ENCODE measurements at places on chromosomes 7 and 10.
A peak's percentile ranks its signal among the peaks of the same experiment; 100 is the strongest.

DNA sequence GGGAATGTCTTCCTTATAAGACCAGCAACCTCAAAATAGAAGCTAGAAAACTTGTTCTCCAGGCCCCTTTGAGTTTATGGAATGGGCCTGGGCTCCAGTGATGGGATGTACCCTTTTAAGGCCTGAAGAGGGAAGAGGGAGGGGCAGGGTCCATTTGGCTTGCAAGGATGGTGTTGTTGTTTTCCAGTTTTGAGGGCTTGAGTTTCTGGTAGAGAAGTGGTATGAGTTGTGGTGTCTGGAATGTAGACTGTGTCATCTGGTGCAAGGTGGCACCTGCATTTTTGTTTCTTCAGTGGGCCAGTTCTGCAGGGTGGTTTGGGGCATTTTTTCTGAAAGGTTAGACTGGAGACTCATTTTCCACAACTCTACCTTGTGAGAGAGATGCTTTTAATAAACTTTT lies 90.1 kb downstream of the ZNF777 start:
- no peak for DNase-seq

GRCh38 chr10:67257018-67257417 lies 331.2 kb downstream of the LRRTM3 start:
- DNase-seq: peak; percentile 20

- no peak for DNase-seq
Measured at GRCh38 chr7:115087437-115087836, 165.5 kb downstream of the MDFIC start.

DNA sequence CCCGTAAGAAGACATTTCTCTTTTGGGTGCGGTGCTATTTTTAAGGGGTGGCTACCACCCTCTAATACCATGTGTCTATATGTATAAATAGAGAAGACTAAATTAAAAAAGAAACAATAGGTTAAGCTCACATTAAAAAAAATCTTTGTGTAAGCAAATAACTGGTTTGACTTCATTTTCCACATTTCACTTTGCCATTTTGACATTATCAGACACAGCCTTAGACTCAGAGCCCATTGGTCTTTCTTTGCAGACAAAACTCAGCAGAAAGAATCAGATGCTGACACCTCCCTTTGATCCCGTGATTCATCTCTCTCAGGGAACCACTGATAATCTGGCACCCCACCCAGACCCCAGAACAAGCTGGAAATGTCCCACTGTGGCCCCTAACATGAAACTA lies 74.5 kb downstream of the EMX2 start:
- DNase-seq: no peak

- DNase-seq: no peak
Measured at GRCh38 chr10:77240041-77240652, 397.5 kb downstream of the KCNMA1 start.

- DNase-seq: no peak
Measured at GRCh38 chr10:100802607-100803006, 57.2 kb downstream of the PAX2 start.

GRCh38 chr10:18178854-18179483 lies 38.7 kb downstream of the CACNB2 start:
- DNase-seq: no peak

DNA sequence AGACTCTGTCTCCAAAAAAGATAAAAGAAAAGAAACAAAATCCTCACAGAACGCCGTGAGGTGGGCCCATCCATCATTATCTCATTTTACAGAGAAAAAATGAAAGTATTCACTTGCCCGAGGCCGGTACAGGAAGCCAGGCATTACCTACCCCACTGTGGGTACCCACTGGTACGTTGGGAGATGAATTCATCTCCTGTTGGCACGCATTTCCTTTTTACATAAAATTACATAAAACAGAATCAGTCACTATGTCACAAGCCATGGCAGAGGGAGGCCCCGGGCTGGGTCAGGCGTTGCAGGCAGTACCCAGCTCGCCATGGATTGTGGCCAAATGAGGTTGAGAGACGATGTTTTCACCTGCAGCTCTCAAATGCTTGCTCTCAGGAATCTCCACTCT lies 38.6 kb upstream of the TNRC18 start:
- no peak for DNase-seq

DNA sequence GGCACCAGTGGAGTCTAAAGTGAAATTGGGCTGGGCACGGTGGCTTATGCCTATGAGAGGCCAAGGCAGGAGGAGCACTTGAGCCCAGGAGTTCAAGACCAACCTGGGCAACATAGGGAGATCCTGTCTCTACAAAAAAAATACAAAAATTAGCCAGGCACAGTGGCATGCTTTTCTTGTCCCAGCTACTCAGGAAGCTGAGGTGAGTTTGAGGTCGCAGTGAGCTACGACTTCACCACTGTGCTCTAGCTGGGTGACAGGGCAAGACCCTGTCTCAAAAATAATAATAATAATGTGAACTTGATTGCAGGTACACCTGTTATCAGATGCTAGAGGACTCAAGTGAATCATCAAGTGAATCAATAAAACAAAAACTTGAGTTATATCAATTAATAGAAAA lies 108.0 kb downstream of the BTAF1 start:
- no peak for DNase-seq

GRCh38 chr10:53005612-53006345 lies 233.2 kb upstream of the MBL2 start:
- no peak for DNase-seq

- DNase-seq: no peak
Measured at GRCh38 chr10:24606021-24606420, 117.7 kb downstream of the ARHGAP21 start.

DNA sequence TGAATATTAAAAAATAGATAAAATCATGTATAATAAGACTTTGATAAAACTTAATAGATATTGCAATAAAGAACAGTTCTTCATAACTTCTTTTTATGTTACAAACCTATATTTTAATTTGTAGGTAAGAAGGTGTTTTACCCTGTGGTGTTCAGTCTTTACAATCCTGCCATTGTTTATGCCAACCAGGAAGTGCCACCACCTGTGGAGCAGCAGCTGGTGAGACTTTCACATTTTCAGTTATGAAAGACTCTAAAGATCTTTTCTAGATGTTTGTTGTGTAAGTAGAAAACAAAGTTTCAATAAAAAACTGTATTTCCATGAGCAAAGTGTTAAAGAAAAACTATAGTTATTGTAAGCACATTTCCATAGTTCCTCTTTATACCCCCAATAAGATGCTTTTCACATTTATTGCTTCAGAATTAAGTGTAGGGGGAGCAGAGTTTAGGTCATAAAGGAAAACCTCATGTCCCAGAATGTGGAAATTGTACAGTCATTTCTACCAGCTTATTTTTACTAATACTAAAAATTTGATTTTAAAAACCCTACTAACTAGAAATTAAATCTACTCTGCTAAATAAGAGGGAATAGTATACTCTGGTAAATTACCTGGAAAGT lies 28.7 kb downstream of the CSGALNACT2 start:
- no peak for DNase-seq

- no peak for DNase-seq
Measured at GRCh38 chr10:99531026-99531695, 1.6 kb upstream of the NKX2-3 start.

Data from NCI-H2081 treated with DMSO at 0.1 percent for 48 hours (cell line).